ENCODE measurements at places on chromosomes 7 and 10.

- no peak for DNase-seq
These were observed 50.5 kb upstream of the FOXK1 start for GRCh38 chr7:4631380-4632179.

- DNase-seq, result no peak
These were observed at the start of gene EPHB4 for GRCh38 chr7:100827330-100828226. TSS of gene EPHB4 (minus strand) at chr7:100827523. CDS start at chr7:100827030, 493 bp downstream.

- no peak for DNase-seq
These were observed 94.9 kb upstream of the AGK start for GRCh38 chr7:141456298-141456697.

GRCh38 chr7:98022531-98022930 lies 32.5 kb upstream of the OCM2 start:
- DNase-seq, result no peak

DNA sequence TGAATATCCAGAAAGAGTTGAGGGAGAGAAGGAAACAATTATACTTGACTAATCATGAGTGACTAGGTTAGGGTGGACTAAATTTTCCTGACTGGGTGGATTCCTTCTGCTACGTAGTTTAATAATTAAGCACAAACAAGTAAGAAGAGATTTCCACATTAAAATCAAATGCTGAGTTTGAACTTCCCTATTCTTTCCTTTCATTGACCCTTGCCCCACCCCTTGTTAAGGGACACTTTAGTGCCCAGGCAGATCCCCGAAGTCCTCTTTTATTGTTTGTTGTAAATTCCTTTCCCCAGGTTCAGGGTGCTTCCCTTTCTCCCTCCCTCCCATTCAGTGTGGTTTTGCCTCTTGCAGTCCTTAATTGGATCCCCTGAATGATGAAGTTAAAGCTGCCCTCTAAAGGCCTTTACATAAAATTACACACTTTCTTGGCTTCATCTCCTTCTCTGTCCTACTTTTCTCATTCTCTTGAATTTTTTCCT lies 8.8 kb upstream of the SPAM1 start:
- DNase-seq, result no peak

- DNase-seq, result no peak
These were observed 3.3 kb downstream of the EPHA1 start for GRCh38 chr7:143405173-143406001.

- no peak for DNase-seq
These were observed 7.1 kb upstream of the CXCL12 start for GRCh38 chr10:44391981-44392380.

DNA sequence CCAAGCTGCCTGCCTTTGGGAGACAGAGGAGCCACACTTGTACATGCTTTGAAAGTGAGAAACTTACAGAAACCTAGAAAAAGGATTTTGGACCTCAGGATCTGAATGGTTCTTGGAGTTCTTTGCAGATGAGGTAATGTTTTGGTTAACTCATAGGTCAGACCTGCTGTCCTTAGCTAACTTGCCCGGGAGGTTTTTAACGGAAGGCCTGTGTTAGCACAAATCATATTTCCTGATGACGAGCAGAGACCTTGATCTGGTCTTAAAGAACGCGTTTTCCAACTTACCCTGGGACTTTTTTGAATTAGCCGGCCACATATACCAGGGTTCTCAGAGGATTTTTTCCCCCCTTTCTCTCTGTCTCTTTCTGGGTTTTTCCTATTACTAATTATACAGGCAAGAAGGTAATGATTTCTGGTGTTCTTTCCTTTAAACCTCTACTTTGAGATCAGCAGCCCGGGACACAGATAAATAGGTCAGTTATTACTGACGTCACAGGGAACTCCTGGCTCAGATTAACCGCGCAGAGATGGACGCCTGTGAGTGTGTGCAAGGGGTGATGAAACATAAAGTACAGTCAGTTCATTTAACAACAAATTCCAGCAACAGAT lies 101.7 kb upstream of the KLF6 start:
- no peak for DNase-seq

GRCh38 chr7:127943541-127944521 lies 87.4 kb downstream of the LRRC4 start:
- no peak for DNase-seq

- no peak for DNase-seq
These were observed 200.1 kb downstream of the DOCK4 start for GRCh38 chr7:112006071-112006470.

DNA sequence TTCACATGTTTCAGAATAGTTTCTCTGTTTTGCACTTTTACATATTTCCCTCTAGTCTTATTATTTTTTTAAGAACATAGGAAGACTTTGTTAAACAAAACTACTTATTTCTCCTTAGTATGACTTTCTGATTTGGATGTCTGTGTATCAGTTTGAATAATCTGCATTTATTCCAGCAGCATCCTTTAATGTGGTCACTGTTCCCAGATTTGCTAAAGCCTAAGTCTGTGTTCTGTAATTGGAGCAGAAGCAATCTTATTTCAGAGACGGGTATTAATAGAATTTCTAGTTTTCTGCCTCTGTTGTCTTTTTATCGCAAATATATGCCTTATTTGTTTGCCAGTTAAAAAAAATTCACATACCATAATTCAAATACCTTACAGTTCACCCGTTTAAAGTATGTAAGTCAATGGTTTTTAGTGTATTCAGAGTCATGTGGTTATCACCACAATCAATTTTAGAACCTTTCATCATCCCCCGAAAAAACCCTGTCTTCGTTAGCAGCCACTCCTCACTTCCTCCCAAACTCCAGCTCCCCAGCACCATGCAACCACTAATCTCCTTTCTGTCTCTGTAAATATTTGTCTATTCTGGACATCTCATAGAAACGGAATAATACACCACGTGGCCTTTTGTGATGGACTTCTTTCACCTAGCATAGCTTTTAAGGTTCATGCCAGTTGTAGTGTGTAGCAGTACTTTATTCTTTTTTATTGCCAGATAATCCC lies 58.7 kb downstream of the INPP5F start:
- no peak for DNase-seq

- DNase-seq, result no peak
These were observed 10.2 kb upstream of the BAG3 start for GRCh38 chr10:119640875-119641526.

DNA sequence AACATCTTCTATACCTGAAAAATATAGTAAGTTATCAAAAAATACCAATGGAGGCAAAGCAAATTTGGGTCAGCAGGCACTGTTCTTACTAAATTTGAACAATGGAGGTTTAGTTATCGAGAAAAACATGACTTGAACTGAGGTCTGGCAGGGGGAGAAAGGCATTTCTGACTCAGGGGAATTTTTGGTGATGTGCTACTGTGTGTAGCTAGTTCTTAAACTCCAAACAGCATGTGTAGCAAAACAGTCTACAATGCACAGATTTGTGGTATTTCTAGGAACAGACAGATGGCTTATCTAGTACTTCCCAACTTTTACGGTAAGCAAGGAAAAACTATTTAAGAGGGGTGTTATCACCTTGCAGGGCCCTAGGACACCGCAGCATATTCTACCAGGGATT lies 311.6 kb upstream of the LRRN3 start:
- no peak for DNase-seq

DNA sequence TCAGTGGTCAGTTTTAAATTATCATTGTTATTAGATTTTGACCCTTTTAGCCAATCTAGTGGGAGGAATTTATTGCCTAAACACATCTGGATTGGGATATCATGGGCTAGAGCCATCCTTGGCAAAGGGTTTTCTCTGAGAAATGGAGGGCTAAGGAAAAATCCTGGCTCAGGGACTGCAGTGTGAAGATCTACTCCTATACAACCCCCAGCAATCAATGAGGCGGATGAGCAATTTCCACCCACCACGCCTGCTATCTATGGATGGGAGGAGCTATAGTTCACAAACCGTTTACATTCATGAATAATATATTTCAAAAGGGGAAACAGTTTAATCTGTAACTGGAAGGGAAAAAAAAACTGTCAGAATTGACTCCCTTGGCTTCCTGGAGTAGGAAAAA lies 2.7 kb downstream of the CAV1 start:
- DNase-seq, result no peak

GRCh38 chr7:43604251-43604650 lies 21.3 kb downstream of the STK17A start:
- DNase-seq, result no peak

GRCh38 chr10:27241010-27241651 lies 534 bp upstream of the ACBD5 start:
- peak; percentile 12 for DNase-seq

DNA sequence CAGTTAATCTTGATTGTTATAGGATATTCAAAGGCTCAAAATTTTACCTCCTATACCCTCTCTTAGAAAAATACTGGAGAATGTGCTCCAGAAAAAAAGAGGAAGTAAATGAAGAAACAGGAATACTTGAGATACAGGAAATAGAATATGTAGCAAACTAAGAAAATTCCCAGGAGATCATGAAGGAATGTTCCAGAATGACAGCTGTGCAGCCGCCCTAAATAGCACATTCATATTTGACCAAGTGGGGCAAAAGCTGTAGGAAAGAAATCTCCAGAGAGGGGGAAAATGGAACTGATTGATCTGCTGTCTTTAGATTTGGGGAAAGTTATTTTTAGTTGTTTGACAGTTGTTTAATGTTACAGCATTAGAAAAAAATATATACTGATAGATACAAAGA lies 46.2 kb upstream of the ZEB1 start:
- DNase-seq, result no peak

- no peak for DNase-seq
These were observed 12.6 kb upstream of the TBRG4 start for GRCh38 chr7:45123913-45124710.

DNA sequence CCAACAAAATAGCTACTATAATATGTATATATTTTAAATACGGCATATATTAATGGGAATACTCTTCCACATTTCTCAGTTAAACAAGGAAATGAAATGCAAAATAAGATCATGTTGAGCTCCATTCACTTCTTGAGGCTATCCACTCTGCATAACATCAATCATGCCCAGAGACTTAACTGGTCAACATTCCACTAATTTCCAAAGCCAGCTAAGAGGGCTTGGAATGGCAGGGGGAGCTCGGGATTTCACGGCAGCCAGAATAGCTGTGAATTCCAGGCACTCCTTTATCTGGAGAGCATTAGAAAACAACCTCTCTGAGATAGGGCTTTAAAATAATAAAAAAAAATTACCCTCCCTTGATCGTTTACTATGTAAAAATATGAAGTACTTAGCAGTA lies 194.9 kb upstream of the CDCA7L start:
- DNase-seq, result no peak

DNA sequence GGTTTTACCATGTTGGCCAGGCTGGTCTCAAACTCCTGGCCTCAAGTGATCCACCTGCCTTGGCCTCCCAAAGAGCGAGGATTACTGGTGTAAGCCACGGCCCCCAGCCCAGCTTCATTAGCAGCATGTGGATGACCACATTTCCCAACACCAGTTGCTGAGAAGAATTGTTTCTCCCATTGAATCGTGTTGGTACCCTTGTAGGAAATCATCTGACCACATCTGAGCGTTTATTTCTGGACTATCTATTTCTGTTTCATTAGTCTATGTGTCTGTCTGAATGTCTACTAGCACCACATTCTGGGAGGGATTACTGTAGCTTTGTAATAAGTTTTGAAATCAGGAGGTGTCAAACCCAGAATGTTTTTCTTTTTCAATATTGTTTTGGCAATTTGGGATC lies 89.6 kb downstream of the LCOR start:
- no peak for DNase-seq

DNA sequence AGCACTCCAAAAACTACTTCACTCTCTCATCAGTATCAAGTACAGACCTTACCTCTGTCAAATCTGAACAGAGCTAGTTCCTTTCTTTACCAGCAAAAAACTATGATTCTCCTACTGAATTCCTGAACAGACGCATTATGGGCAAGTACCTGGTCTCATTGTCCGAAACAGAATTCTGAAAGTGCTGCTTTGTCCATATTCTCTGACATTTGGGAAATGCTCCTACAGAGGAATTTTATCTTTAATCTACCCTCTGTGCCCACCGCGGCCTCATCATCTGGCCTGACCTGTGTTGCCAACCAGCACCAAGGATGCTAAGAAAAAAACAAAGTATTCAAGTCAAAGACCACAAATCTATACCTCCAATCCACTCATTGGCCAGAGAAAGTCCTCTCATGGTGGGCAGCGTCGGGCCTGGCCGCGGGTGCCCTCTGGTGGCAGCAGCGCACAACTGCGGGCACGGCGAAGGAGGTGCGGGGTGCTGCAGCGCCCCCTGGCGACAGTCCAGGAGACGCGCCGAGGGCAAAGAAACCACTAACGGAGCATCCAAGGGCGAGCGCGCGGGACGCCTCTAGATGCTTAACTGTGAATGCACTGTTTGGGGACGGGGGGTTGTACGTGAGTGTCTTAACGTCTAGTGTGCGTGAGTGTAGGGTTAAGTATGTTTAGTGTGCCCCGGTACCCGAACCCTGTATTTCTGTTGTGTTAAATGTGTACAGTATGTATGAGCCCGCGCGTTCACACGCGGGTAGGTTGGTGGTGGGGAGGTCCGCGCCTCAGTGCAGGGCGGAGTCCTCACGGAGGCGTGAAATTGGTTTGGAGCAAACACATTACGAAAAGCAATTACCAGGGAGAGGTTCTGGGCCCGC lies 5.0 kb upstream of the GBX1 start:
- peak; percentile 80 for DNase-seq

- DNase-seq, result peak; percentile 74
These were observed 38.2 kb downstream of the WDR37 start for GRCh38 chr10:1094112-1095057.

- DNase-seq, result peak; percentile 9
These were observed 32.9 kb upstream of the BPGM start for GRCh38 chr7:134613623-134614347.

DNA sequence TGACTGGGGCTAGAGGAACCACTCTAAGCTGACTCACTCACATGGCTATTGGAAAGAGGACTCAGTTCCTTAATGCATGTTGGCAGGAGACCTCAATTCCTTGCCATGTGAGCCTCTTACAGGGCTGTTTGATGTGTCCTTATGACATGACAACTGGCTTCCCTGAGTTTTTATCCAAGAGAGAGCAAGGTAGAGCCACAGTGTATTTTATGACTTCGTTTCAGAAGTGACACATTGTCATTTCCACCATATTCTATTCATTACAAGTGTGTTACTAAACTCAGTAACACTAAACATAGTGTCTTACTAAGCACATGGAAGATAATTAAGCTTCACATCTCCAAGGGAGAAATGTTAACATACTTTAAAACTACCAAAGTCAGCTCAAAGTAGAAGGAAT lies 98.2 kb downstream of the ZNF777 start:
- no peak for DNase-seq

GRCh38 chr10:69374242-69374641 lies 42.5 kb downstream of the TACR2 start:
- no peak for DNase-seq

DNA sequence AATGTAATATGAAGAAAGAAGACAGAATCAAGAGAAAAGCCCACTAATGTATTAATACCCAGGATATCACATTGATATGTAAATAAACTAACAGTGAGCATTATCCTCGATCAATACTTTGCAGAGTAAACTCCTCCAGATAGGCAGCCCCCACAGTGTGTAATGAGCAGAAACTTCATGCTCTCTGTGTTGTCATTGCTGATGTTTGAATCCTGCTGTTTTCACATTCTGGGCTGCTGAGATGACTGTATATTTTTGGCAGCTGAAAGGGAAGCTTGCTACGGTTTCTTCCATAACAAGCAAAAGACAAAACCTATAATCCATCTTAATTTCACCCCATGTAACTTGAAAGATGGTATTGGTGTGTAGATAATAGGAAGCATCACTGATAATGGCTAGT lies 15.3 kb upstream of the THSD7A start:
- DNase-seq, result no peak

All from activated T-cell treated with anti-CD3 and anti-CD28 coated beads for 48 hours (primary cell).